ENCODE measurements at places on chromosomes 1 and 21. TPM values are rescaled to one million over a fixed set of nuclear protein-coding genes. Genes with fewer than 3 reads are reported as not detected.

GRCh38 chr1:37475380-37476086, 1.2 kb downstream of the ZC3H12A start:
- no peak for DNase-seq

DNA sequence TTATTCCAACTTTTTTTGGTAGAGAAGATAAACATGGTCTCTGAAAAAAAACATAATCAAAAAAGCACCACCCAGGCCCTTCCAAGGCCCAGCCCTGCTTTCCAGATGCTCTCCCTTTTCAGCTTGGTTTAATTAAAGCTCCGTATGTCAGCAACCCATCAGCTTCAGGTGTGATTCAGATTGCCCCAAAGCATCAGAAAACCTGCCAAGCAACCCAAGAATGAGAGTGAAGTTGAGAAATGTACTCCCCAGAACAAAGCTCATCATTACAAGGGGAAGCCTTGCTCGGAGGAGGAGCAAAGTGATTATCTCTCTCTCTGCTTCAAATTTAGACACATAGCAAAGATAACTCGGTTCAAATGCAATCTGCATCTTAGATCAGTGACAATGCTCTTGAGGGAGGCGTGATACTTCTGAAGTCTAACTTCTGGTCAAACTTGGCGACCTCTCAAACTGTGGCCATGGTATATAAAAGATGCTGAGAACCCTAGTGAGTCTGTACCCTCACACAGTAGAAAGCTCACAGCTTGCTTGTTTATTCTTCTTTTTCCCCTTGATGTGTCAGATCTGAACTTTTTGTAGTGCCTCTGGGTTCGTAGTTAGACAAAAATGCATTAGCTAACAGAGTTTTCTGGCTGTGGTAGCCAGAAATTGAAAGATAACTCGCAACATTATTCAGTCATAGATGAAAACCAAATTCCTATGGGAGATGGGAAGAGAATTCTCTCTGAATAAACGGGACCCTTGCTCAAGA, 63.3 kb upstream of the ZC3H11B start:
- DNase-seq: no peak

Gene ERO1B
- polyA plus RNA-seq: 5.4 TPM

DNA sequence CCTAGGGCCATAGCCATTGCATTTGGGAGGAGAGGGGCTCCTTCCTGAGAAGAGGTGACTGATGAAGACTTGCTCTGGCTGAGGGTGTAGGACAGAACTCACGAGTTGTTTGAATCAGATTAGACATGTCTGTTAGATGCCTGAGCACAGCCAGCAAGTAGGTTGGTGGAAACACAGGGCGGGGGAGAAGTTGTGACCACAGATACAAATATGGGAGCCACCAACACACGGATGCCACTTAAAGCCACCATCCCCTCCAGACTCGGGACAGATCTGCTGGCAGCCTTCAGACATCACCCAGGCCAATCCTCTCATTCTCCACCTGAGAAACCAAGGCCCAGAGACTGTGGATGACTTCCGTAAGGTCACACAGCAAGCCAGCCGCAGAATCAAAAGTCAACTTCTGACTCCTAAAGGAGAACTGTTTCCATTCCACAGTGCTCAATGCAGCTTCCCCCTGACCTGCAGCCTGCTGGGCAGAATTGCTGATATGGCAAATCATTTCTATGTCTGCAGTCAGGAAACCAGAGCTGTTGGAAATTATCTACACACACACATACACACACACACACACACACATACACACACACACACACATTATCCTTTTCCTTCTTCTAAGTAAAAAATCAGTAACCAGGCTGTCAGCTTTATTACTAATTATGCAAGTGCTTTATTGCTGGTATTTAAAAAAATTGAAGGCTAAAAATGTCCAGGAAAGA, 176.4 kb upstream of the KLHDC7A start:
- DNase-seq: no peak

Gene ITGB2
- polyA plus RNA-seq: 11.3 TPM

- DNase-seq: no peak
Measured at GRCh38 chr1:59645893-59646292, 168.9 kb upstream of the HOOK1 start.

Gene TMEM82
- not detected for polyA plus RNA-seq

DNA sequence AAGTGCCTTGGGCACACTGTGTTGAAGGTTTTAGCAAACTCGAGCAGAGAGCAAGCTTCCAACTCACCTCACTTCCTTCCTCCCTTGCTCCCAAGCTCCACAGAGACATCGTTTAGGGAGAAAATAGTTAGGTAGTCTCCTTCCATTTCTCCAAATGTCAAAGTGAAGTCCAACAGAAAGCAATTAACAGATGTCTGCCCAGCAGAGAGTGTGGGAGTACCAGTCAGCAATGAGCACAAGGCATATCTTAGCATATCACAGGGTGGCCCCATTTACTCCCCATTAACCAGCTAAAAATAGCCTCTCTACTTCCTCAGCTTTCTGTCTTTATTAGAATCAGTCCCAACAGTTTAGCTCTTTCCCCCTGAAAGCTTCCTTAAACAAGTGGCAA, 334.2 kb upstream of the CAMK1G start:
- peak; percentile 62 for DNase-seq
